ENCODE measurements at places on chromosomes 11 and 22. TPM values are rescaled to one million over a fixed set of nuclear protein-coding genes. Genes with fewer than 3 reads are reported as not detected.

NAALADL1 gene
- total RNA-seq = 30.1 TPM

- DNase-seq = no peak
Measured at GRCh38 chr11:27122001-27122400, 81.4 kb downstream of the BBOX1 start.

DNA sequence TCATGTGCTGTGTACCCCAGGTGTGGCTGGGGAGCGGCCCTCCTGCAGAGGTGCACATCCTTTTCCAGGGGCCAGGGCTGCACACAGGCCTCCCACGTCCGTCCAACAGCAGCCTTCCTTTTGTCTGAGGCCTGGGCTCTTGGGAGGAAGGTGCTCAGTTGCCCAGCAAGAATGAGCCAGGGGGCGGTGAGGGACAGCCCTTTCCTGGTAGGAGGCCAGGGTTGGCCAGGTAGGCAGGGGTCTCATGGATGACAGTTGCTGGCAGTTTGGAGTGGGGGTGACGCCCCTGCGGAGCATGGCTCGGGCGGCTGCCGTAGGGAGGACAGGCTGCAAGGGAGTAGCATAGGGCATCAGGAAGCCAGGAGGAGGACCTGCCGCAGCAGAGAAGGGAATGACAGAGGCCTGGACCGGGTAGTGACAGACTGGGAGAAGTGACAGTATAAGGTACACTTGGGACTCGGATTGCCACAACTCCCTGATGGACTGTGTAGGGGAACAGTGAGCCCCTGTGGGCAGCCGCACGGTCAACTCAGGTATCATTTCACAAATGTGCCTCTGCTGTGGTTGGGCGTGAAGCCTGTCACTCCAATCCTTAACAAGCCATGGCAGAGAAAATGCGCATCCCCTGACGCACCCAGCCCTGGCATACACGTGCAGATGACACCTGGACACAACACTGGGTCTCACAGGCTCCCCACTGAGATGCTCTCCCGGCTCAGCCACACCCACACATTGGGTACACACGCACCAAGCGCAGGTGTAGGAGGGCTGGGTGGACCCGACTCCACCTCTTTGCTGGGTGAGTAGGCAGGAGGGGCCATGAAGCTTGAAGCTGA lies 79.7 kb downstream of the DGCR2 start:
- no peak for DNase-seq

DNA sequence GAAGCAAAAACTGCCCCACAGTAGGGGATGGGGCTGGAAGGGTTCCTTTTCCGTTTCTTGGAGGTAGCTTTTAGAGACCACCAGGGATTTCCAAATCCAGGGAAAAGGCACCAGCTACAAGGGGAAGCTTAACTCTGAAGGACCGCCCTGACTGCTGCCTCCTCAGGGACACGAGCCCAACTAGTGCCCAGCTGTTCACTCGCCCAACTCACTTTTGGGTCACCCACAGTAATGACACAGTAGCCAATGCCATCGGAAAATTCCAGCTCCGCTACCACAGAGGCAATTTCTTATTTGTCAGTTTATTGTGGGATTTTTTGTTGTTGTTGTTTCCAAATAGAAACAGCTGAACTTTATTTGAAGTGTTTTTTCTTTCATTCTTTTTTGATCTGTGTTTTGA lies 141.3 kb downstream of the ATXN10 start:
- DNase-seq = no peak

- DNase-seq = no peak
Measured at GRCh38 chr22:17120711-17121232, 388 bp downstream of the TMEM121B start.

DNA sequence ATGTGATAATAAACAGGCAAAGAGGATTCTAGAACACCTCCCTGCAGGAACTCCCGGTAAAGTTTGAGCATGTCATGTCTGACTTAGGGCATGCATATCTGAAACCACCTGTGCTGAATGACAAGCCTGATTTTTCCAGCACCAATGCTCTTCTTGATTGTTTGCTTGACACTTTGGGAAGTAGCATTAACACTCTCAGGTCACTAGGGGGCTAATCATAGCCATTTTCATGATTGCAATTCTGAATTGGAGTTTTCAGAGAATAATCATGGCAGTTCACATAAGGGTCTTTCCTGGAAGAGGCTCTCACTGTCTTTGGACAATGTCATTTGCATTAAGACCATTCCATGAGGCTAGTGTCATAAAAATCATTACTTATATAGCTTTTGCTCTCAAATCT lies 234.4 kb upstream of the MTNR1B start:
- DNase-seq = no peak

FOLR2 gene
- 1.0 TPM for total RNA-seq

GRCh38 chr11:77039491-77040400 lies 5.5 kb downstream of the B3GNT6 start:
- DNase-seq = no peak

DNA sequence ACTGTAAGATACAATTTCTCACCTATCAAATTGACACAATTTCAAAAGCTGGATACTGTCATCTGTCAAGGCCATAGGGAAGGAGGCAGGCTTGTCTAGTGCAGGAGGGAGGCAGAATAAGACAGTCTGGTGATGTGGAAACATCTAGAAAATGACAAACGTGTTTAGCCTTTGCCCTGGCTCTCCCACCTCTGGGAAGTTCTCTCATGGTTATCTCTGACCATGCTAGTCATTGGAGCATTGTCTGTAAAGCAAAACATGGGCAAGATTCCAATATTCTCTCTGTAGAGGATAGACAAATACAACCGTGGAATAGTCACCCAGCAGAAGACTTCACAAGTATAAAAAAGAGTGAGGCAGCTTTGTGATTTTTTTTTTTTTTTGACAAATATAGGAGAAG lies 9.1 kb upstream of the SERHL2 start:
- DNase-seq = no peak

DNA sequence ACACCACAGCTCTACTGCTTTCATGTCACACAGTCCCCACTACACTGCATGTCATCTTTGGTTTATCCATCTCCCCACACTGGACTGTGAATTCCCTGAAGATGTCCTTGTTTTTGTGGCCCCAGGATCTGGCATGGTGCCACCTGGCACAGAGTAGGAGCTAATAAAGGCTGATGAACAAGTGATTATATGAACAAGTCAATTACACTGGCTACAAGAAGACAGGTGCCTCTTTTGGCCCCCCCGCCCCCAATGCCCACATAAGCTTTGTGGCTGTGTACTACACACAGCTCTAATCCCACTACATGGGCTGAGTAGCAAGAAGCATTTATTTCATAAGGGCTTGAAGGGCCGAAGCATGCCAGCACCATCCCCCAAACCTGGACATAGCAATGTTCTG lies 24.7 kb downstream of the PLEKHA7 start:
- no peak for DNase-seq

DNA sequence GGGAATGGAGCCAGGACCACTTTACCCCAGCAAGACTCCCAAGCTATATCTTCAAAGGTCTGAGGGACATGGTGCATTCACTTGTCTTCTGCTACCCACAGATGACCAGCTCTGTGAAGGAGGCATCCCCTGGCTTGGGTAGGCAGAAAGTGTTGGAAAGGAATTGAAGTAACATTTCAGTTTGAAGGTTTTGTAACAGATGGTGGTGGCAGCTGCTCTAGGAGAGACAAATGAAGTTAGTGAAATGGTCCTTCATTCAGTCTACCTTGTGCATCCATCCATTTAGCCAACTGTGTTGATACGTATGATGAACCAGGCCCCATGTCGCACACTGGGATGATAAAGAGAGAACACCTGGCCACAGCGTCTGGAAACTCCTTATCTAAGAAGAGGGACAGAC lies 140.5 kb downstream of the COMMD9 start:
- no peak for DNase-seq

GRCh38 chr11:15118431-15118830 lies 3.7 kb downstream of the INSC start:
- no peak for DNase-seq

GRCh38 chr11:12075822-12076821 lies 34.3 kb upstream of the MICAL2 start:
- DNase-seq = no peak

MS4A7 gene
- 0.96 TPM for total RNA-seq

OR2AT4 gene
- not detected for total RNA-seq

- DNase-seq = no peak
Measured at GRCh38 chr22:33896575-33897447, 23.5 kb downstream of the LARGE1 start.

- DNase-seq = no peak
Measured at GRCh38 chr22:30421695-30422480, 3.7 kb upstream of the MTFP1 start.

DNA sequence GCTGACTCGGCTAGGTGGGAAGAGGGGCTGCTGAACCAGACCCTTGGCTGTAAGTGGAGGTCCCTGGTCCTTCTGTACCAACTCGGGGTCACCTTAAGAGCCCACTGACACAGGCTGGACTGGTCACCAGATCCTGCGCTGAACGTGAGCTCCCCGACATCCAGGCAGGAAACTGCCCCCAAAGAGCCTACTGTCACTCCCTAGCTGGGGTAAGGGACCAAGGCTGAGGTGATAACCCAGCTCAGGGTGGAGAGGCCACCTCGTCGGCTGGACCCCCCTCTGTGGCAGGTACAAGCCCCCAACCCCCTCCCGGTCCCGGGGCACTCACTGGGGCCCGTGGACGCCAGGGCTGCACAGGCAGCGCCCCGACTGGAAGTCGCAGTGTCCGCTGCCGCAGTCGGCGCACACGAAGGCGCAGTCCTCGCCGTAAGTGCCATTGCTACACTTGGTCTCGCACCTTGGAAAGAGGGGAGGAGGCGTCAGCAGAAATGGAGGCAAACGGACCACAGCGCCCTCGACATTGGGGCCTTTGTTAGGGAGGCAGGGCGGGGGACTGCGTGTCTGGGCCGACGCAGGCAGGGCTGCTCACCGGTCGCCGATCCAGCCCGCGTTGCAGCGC lies 7.4 kb downstream of the SCARF2 start:
- no peak for DNase-seq

- no peak for DNase-seq
Measured at GRCh38 chr11:83159902-83160865, 3.3 kb downstream of the PCF11 start.

GRCh38 chr11:64970731-64971151 lies 1.2 kb downstream of the MAJIN start:
- no peak for DNase-seq

PELI3 gene
- 16.3 TPM for total RNA-seq

- no peak for DNase-seq
Measured at GRCh38 chr11:55854704-55855103, 16.2 kb downstream of the OR5D16 start.

GRCh38 chr11:112004389-112004788 lies 20.8 kb upstream of the DLAT start:
- DNase-seq = no peak

GRCh38 chr11:107908211-107908610 lies 20.0 kb upstream of the RAB39A start:
- DNase-seq = no peak

- no peak for DNase-seq
Measured at GRCh38 chr22:19886605-19887255, 32.1 kb upstream of the GNB1L start.

DNA sequence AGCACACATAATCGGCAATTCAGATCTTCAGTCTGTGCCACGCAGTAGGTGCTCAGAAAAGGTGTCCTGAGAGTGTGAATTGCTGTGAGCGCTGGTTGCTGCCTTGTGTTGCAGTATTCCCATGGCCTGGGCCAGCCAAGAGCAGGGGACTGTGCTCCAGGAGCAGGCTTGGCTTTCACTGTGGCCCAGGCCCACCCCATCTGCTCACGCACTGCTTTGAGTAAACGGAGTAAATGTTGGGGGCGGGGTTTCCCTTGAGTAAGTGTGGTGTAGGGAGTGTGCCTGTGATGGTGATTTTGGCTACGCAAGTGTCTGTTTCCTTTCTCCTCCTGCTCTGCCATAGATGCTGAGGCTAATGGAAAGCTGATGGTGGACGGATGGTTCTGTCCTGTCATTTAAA lies 2.3 kb downstream of the CTTN start:
- no peak for DNase-seq

- no peak for DNase-seq
Measured at GRCh38 chr11:82775736-82776346, 42.2 kb upstream of the FAM181B start.

EXPH5 gene
- 8.7 TPM for total RNA-seq

DNA sequence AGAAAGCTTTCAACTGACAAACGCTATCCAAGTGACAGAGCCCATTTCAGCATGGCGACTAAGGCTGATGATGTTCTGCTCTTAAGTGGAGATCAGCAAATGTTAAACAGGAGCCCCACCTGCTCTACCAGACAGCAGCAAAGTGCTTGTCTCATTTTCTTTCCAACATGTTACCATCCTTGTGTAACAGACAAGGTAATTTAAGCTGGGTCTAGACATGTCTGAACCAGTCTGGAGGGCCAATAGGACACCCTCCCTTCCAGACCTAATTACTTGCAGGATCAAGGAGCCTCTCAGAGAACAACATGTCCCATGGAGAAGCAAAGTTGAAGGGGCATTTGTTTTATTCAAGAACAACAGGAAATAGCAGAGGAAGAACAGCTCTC lies 3.9 kb upstream of the LMO2 start:
- DNase-seq = no peak

OR8D4 gene
- total RNA-seq = not detected

DNA sequence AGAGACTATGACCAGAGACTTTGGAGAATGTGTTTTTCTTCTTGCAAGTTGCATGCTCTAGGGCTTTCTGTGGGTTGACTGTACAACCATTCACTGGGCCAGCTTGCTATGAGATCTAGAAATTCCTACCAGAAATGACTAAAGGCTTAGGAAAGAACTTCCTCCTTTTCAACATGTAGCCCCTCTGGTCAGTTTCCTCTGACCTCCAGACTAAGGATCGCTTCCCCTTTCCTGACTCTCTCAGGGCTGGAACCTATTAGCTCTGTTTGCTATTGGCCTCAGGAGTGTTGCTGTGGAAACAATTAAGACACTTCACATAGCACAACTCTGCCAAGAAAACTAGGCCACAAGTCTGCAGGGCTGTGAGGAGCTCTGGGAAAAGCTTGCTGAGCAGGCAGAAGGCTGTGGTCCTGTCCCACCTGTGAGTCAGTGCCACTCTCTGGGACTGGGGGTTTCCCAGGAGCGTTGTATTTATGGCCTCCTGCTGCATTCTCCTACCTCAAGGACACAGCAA lies 10.7 kb downstream of the CRY2 start:
- DNase-seq = no peak

- no peak for DNase-seq
Measured at GRCh38 chr22:46748206-46748907, 10.3 kb upstream of the CERK start.

DNA sequence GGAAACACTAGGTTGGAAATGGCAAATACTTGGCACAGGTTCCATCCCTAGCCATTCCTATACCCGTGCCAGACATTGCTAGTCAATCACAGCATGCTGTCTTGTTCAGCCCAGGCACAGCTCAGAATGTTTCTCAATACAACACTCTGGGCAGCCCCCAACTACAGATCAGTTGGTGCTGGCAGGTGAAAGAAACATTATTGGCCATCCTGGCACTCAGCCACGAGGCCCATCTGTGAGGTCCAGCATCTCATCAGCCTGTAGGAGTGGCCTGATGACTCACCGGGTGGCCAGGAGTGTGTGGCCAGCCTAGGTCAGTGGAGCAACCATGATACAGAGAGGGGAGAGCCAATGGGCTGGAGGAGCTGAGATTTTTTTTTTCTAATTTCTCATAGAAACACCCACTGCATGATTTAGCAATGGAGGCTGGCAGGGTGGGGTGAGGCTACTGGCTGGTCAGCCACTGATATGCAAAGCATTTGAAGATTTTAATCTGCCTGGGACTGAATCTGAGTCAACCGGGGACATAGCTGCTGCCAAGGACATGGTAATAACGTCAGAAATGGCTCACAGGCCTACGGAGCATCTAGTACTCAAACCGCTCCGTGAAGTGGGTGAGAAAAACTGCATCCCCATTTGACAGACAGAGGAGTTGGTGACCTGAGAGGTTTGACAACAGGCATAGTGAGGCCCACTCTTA lies 5.4 kb downstream of the MYO18B start:
- no peak for DNase-seq

All from naive thymus-derived CD8-positive, alpha-beta T cell (primary cell).